Activated CD4-positive, alpha-beta T cell treated with anti-CD3 and anti-CD28 coated beads, Interleukin-2, amount 10 ng/mL, durations not matched to agents 7 days and 5 days (primary cell): ENCODE measurements at places on chromosomes 1 and 21. TPM values are rescaled to one million over a fixed set of nuclear protein-coding genes. Genes with fewer than 3 reads are reported as not detected.

DNA sequence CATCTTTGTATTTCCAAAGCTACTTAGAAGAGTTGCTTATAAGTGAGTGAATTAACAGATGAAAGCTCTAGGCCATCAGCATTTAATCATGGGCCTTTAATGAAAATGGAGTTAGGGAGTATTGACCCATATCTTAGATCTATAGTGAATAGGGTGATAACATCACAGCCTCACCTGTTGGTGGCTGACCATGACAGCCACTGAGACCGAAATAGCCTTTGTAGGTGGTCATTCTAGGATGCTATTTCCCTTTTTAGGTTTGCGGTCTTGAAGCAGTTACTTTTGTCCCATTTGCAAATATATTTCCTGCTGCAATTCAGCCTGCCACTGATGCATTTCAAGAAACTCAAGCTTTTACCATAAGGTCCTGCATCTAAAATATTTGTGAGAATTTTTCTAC lies 410.1 kb upstream of the LYPLAL1 start:
- H3K4me3 ChIP-seq = no peak overlapping the region
- DNase-seq = no peak
- no peak overlapping the region for H3K27ac ChIP-seq
- H3K4me1 ChIP-seq = no peaks in the 10 kb centered on the region

The IL22RA1 gene
- total RNA-seq = not detected

The HSF2BP gene
- 0.72 TPM for total RNA-seq

- H3K27ac ChIP-seq = peak overlapping the region; percentile 54
- H3K4me3 ChIP-seq = peak overlapping the region; percentile 91
- DNase-seq = no peak
- no peaks in the 10 kb centered on the region for H3K36me3 ChIP-seq
- H3K4me1 ChIP-seq = peaks cover 48% of the 10 kb centered on the region
- peaks cover 5% of the 10 kb centered on the region for H3K27me3 ChIP-seq
Measured at GRCh38 chr1:27603309-27603680, 649 bp downstream of the AHDC1 start.

The IL12RB2 gene
- 29.3 TPM for total RNA-seq

The NID1 gene
- not detected for total RNA-seq

The ANKRD45 gene
- total RNA-seq = not detected

DNA sequence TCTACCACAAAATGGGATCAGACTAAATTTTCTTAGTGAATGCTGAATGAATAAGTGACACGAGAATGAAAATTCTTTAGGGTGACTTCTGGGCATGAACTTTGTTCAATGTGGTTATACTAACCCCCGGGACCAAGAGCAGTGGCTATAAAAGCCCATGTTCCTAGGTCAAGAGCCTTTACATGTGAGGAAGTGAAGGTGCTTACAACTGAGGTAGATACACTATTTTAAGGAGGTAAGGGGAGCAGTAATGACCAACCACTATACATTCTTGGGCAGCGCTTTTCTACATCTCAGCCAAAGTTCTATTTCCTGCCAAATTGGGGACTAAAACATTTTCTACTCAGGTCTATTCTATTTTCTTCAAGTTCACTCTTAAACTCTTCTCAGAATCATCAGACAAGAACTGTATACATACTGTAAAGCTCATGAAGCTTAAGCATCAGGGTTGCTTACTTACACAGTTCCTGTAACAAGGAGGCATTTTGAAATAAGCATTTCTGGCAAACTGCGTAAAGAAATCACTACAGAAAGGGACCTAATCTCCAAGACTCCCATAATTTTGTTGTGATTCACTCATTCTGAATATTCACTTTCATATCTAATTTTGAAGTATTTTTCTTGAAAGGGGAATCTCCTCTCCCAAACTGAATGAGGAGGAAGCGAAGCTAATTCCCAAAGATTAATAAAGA lies 8.5 kb upstream of the ARHGAP29 start:
- no peaks in the 10 kb centered on the region for H3K36me3 ChIP-seq
- H3K4me1 ChIP-seq = peaks cover 9% of the 10 kb centered on the region

DNA sequence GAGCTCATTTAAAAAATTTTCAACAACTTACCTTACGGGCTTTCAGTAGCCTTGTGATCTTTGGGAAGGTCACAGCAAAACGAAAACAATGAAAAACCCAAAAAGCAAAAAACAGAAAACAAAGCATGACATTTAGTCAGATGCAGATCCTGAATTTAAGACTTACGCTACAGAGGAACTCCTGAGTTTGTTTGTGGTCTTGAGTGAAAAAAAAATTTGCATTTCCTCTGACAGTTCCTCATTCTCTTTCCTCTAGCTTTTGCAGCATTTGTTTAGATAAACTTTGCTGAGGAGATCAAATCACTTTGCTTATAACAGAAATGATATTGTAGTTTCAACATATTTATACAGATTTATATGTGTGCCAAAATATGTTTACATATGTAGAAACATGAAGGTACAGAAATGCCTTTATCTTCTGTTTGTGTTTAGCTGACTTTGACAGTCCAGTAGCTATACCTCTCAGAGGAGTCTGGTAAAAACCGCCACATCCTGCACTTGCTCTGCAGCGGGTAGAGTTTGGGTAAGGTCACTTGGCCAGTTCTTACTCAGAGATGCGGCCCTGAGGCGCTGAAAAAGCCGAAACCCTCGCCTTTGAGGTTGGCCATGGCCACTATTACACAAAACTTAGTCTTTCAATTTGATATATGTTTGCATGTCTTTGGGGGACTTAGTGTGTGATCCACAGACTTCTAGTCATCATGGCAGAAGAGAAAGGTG lies 142.5 kb downstream of the TNR start:
- no peak overlapping the region for H3K27ac ChIP-seq
- H3K4me3 ChIP-seq = no peak overlapping the region
- DNase-seq = no peak
- peaks cover 3% of the 10 kb centered on the region for H3K4me1 ChIP-seq
- peaks cover 27% of the 10 kb centered on the region for H3K27me3 ChIP-seq

- no peak overlapping the region for H3K27ac ChIP-seq
- no peak for DNase-seq
- H3K4me3 ChIP-seq = no peak overlapping the region
- peaks cover 11% of the 10 kb centered on the region for H3K4me1 ChIP-seq
Measured at GRCh38 chr1:45822644-45823043, 19.2 kb downstream of the MAST2 start.

DNA sequence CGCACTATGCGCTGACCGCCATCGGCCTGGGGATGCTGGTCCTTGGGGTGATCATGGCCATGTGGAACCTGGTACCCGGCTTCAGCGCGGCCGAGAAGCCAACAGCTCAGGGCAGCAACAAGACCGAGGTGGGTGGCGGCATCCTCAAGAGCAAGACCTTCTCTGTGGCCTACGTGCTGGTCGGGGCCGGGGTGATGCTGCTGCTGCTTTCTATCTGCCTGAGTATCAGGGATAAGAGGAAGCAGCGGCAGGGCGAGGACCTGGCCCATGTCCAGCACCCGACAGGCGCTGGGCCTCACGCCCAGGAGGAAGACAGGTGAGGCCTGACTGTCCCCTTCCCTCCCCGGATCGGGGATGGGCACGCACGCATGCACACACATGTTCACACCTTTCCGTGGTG lies 31.9 kb upstream of the FHAD1 start:
- H3K4me3 ChIP-seq = no peak overlapping the region
- H3K27ac ChIP-seq = no peak overlapping the region
- H3K4me1 ChIP-seq = peaks cover 9% of the 10 kb centered on the region
- no peaks in the 10 kb centered on the region for H3K36me3 ChIP-seq
- DNase-seq = no peak

The LAPTM5 gene
- 481 TPM for total RNA-seq

The ATAD3A gene
- 32.3 TPM for total RNA-seq

The ATP5PF gene
- total RNA-seq = 134 TPM
